Psoas muscle (tissue), 8 donors: ENCODE measurements at places on chromosomes 2 and 18. TPM values are rescaled to one million over a fixed set of nuclear protein-coding genes. Genes with fewer than 3 reads are reported as not detected.

Gene TTN
- total RNA-seq = 6,407 TPM

Gene ELMOD3
- total RNA-seq = 16.4 TPM

Gene NEU2
- total RNA-seq = not detected

Gene RNF144A
- 14.5 TPM for total RNA-seq

Gene BCL11A
- total RNA-seq = 0.66 TPM

Gene SULT1C3
- not detected for total RNA-seq

Gene TRPM8
- total RNA-seq = not detected

Gene SERPINB3
- total RNA-seq = 0.12 TPM

Gene RSAD2
- total RNA-seq = 1.7 TPM
